ENCODE measurements at places on chromosomes 4 and X. TPM values are rescaled to one million over a fixed set of nuclear protein-coding genes. Genes with fewer than 3 reads are reported as not detected.

Gene RTL5
- total RNA-seq = 18.2 TPM

GRCh38 chr4:5969777-5970176 is 48.5 kb downstream of the C4orf50 start:
- no peak for DNase-seq
- H3K4me1 ChIP-seq = peaks cover 25% of the 10 kb centered on the region
- peaks cover 2% of the 10 kb centered on the region for H3K27me3 ChIP-seq

- no peak for DNase-seq
- no peaks in the 10 kb centered on the region for H3K36me3 ChIP-seq
- no peaks in the 10 kb centered on the region for H3K27me3 ChIP-seq
- no peaks in the 10 kb centered on the region for H3K4me1 ChIP-seq
- no peak overlapping the region for H3K27ac ChIP-seq
These were observed 1521.1 kb upstream of the PCDH7 start for GRCh38 chr4:29199025-29199424.

DNA sequence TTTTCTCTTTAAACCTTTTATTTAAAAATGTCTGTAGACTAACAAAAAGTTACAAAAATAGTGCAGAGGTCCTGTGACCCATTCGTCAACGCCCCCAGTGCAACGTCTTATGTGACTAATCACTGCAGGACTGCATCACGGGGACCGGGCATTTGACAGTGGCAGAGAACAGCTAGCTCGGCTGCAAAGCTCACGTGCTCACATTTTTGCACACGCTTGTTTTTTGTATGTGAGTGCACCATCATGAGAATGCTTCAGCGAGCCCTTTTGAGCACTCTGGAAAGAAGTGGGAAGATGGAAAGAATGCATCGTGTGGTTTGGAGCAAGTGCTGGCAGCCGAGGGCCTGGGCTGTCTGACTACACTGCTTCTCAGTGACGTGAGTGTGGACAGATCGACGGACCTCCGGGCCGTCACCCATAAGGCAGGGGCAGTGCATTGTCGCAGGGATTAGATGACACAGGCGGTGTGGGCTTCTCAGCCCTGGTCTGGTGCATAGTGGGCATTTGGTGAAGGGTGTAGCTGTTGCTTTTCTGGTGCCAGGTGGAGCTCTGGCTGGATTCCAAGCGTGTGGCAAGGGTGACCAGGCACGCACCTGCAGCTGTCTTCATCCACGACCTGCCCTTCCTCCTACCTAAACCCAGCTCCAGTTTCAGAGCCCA is 17.7 kb downstream of the SPON2 start:
- H3K36me3 ChIP-seq = peaks cover 17% of the 10 kb centered on the region
- no peak for DNase-seq
- H3K27ac ChIP-seq = no peak overlapping the region

DNA sequence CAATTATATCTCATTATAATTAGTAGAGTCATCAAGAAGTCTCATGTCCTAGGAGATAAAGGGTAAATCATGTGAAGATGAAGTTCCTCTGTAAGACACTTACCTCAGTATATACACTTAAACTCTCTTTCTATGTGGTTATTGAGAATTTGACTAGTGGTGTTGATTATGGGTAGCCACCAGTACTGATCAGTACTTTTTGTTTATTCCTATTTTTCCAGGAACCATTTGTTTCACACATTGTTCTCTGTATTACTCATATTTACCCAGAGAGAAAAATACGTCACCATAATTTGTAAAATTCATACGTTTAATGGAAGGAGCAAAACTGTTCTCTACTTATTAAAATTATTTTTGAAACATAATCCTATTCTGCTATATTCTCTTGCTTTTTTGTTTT is 55.8 kb upstream of the PRDM8 start:
- no peaks in the 10 kb centered on the region for H3K36me3 ChIP-seq
- H3K27me3 ChIP-seq = no peaks in the 10 kb centered on the region
- no peak for DNase-seq

DNA sequence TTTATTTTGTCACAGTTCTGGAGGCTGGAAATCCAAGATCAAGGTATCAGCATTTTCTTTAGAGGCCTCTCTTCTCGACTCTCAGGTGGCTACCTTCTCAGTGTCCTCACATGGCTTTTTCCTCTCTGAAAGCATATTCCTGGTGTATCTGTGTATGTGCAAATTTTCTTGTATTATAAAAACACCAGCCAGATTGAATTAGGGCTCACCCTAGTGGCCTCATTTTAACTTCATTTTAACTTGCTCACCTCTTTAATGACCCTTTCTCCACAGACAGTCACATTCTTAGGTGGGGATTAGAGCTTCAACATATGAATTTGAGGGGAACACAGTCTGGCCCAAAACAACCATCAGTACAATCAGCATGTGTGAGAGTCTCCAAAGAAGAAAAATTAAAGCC is 542.4 kb upstream of the FAM241A start:
- no peak for DNase-seq
- H3K27me3 ChIP-seq = no peaks in the 10 kb centered on the region
- H3K4me3 ChIP-seq = no peak overlapping the region
- no peaks in the 10 kb centered on the region for H3K4me1 ChIP-seq
- H3K27ac ChIP-seq = no peak overlapping the region
